ENCODE measurements at places on chromosomes 12 and 14.

- DNase-seq = no peak
These were observed 1.4 kb upstream of the AP4S1 start for GRCh38 chr14:31024010-31024480.

DNA sequence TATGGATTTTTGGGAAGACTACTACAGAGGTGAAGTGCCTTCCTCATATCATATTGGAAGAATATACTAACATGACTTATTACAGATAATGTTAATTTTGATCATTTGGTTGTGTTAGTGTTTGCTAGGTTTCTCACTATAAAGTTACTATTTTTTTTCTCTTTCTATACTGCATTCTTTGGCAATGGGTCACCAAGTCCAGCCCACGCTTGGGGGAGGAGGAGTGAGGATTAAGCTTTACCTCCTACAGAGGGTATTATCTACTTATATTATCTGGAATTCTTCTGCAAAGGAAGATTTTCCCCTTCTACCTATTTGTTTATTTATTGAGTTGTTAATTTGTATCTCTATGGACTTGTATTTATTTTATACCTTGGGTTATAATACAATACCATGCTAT lies 31.5 kb downstream of the SCN8A start:
- DNase-seq = no peak

- peak; percentile 86 for DNase-seq
These were observed 71.2 kb downstream of the VCPKMT start for GRCh38 chr14:50045039-50045711.

GRCh38 chr14:99241325-99242010 lies 30.5 kb downstream of the BCL11B start:
- peak; percentile 14 for DNase-seq

DNA sequence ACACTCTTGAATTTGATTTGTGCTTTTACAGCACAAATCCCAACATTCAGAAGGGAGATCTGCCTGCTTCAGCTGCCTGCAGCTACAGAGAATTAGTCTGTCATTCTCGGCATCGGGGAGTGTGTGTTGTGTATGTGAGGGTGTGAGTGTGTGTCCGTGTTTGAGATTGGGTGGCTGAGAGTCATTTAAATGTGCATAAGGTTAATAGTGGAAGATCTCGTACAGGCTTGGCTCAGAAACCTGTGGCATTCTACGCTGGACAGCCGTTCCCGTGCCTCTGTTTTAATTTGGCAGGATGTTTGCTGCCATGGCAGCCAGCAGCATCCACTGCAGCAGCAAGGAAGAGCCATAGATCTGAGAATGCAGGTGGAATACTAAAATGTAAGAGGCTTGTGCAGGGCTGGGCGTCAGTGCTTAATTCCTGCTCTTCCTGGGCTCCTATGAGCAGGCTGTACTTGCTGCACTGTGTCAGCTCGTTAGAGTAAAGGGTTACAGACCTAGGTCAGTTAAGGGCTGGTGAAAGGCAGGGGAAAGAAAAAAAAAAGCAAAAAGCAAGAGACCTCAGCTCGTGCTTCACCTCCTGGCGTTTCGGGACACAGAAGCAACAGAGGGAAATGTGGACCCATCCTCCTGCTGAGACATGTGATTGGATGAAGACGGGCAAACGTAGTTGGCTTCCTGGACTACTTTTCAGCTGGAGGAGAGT lies 205.4 kb downstream of the NAV3 start:
- DNase-seq = no peak

All from KBM-7 (cell line).